ENCODE measurements at places on chromosomes 5 and 9. TPM values are rescaled to one million over a fixed set of nuclear protein-coding genes. Genes with fewer than 3 reads are reported as not detected.

Gene ARHGEF39
- total RNA-seq: 1.2 TPM

Gene ITGA1
- 169 TPM for total RNA-seq

Gene CMYA5
- 5.6 TPM for total RNA-seq

Gene CPLANE1
- total RNA-seq: 44.0 TPM

Gene ESM1
- total RNA-seq: 3.9 TPM

Gene IFNB1
- not detected for total RNA-seq

Gene IL3
- not detected for total RNA-seq

Gene RANBP3L
- 10.7 TPM for total RNA-seq

Gene SMIM33
- not detected for total RNA-seq

Gene ROR2
- 0.21 TPM for total RNA-seq

Gene KCNV2
- not detected for total RNA-seq

Gene GAPT
- total RNA-seq: 0.14 TPM

Gene HACD4
- total RNA-seq: 2.0 TPM

All from thoracic aorta (tissue), 2 donors.